ENCODE measurements at places on chromosomes 16 and 17.

GRCh38 chr16:71916397-71916920, 21.1 kb downstream of the IST1 start:
- DNase-seq = no peak

DNA sequence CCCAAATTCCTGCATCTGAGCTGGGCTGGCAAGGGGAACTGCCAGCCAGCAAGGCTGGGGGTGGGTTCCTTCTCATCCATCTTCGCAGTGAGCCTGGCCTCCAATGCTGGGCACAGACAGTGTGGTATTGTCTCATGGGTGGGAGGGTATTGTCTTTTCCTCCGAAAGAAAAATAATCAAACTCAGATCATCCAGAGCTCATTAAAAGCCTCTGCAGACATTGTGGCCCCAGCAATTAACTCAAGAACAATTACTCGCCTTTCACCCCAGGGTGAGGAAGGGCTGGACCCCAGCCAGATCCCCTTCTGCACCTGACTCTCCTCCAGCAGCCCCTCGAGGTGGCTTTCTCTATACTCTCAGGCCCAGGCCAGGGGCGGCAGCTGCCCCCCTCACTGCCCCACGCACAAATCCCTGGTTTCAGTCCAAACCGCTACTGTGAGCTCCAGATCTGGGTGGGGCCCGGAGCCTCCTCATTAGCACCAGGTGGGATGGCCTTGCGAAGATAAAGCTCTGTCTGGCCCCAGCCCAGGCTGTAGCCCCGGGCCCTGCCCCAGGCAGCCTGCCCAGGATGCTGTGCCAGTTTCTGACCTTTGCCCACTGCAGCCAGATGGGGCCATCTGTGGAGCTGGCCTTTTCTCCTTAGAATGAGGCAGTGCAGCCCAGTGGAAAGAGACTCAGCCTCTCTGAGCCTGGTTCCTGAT, 2.3 kb upstream of the KRT15 start:
- DNase-seq = no peak

DNA sequence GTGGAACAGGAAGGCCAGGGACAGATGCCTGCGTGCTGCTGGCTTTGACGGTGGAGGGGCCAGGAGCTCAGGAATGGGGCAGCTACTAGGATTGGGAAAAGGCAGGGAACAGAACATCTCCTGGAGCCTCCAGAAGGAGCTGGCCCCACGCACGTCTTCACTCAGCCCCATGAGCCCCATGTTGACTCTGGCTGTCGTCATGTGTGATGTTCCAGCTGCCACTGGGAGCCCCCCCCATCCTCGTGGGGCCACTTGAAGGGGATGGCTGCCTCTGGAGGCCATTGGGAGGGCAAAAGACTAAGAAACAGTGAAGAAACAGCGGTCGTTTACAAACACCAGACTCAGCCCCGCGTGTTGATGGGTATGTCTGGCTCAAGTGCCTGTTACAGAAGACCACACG, 18.5 kb upstream of the APRT start:
- DNase-seq = no peak

DNA sequence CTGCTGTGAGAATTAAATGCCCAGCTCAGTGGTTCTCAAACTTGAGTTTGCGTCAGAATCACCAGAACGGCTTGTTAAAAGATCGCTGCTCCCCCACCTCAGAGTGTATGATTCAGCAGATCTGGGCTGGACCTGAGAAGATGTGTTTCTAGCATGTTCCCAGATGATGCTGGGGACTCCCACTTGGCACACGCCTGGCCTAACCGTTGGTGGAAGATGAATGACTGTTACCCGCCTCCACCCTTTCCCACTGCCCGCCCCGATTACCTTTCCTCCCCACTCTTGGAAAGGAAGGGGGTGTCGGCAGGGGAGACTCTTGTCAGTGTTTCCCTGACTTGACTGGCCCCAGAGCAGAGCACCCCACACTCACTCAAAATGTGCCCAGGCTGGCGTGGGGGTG, 29.3 kb upstream of the ABCC3 start:
- no peak for DNase-seq

DNA sequence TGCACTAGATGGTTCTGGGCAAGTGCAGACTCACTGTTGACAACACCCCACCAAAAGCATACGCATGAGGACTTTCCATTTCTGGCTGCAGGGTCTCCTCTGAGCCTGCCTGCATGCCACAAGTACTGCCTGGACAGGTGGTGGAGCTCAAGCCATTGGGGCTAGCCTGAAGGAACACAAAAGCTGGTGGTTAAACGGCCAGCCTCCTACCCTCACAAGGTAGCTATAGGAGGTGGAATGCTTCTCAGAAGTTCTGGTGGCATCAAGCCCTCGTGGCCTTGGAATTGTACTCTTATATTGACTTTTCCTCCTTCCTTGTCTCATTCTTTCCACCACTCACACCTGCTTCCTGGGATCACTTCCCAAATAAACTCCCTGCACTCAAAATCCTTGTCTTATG, 56.6 kb upstream of the BCAR1 start:
- DNase-seq = no peak
